ENCODE measurements at places on chromosomes 1 and 21.

DNA sequence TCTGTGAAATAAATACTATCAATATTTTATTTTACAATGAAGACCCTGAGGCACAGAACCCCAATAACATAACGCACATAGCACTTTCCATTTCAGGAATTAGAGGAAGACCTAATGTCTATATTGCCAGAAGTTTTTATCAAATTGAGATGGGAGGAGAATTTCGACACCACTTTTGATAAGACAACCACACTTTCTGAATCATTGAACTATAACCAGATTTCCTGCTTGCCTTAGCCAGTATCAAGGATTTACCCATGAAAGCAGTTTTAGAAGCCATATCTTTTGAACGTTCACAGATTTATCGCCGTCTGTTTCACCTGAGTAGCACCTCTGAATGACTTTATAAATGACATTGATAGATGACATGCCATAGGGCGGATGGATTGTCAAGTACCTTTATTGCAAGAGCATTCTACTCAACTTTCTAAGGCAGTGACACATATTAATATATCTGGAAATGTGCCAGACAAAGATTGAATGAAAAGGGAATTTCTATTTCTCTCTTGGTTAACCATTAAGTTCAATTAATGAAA, 768.4 kb downstream of the LTN1 start:
- no peak for DNase-seq

DNA sequence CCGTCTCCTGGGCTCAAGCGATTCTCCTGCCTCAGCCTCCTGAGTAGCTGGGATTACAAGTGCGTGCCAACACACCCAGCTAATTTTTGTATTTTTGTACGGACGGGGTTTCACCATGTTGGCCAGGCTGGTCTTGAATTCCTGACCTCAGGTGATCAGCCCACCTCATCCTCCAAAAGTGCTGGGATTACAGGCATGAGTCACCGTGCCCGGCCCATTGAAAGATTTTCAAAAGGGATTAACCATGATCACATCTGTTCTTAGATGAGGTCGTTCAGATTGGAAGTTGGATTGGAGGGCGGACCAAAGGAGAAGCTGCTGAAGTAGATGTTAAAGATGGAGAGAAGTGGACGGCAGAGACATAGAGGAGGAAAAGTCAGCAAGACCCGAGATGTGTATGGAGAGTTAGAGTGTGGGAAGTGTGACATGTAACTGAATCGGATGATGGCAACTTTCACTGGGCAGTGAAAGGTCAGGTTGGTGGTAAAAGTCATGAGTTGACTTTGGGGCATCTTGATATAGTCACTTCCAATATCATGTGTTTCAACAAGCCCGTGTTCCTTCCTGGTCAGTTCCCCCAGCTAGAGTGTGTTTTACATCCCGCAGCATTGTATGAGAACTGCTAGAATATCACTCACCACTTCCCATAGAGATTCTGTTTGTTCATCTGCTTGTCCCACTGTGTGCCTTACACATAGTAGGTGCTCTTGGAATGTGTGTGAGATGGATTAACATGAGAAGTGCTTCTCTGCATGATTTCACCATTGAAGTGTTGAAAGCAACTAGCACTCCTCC, 54.4 kb upstream of the TINAGL1 start:
- no peak for DNase-seq

DNA sequence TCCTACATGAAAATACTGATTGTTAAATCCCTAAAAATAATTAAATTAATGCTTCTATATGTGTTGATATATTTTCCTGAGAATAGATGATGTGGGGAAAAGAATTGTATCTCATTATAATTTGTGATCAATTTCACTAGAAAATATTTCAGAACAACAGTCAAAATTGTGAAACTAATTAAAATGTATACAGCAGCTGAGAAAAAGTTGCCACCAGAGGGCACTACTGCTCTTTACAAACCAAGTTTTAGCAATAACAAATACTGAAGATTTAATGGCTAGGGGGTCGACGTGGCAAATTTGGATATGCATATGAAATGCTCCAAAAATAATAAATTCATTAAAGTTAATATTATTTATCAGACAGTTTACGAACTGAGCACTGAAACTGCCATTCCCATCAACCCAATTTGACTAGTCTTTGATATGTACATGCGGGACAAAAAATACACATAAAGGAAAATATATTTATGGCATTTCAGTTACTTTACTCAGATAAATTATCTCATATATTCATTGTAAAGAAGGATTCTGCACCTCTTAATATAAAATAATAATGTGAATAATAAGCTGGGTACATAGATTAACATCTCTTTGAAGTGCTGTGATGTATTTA, 96.3 kb upstream of the TMPRSS15 start:
- DNase-seq = no peak

- no peak for DNase-seq
These were observed at the start of gene PITHD1 for GRCh38 chr1:23777979-23778814. PITHD1 (plus strand) TSS chr1:23778418; CDS start chr1:23778516, 98 bp downstream.

- DNase-seq = peak; percentile 67
These were observed 295.5 kb upstream of the RUNX1 start for GRCh38 chr21:35344582-35344981.

DNA sequence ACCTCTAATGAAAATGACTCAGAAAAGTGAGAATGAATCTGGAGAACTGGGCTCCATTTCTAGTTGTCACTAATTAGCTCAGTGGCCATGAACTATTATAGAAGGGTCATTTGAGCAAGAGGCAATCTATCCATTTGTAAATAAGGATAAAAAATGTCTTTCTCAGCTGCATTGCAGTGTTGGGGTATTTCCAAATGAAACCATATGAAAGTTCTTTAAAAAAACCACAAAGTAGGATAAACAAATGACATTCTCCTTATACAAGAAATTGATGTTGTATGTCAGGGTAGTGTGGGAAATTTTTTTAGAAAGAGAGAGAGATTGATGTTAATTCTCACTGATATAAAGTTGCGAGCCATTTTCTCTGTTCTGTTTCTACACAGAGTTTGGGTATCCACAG, 26.0 kb downstream of the FMO3 start:
- DNase-seq = no peak
